Activated T-helper 2 cell treated with anti-CD3 and anti-CD28 coated beads, Interferon-gamma antibody, Interleukin-2, Interleukin-4, amounts not matched to agents 10 μg/mL and 5 μg/mL and 100 μg/mL, durations not matched to agents 14 hours and 24 hours and 36 hours (primary cell): ENCODE measurements at places on chromosomes 4 and X. TPM values are rescaled to one million over a fixed set of nuclear protein-coding genes. Genes with fewer than 3 reads are reported as not detected.

Gene KCND1
- total RNA-seq, result 2.9 and 3.3 TPM in 2 replicates

DNA sequence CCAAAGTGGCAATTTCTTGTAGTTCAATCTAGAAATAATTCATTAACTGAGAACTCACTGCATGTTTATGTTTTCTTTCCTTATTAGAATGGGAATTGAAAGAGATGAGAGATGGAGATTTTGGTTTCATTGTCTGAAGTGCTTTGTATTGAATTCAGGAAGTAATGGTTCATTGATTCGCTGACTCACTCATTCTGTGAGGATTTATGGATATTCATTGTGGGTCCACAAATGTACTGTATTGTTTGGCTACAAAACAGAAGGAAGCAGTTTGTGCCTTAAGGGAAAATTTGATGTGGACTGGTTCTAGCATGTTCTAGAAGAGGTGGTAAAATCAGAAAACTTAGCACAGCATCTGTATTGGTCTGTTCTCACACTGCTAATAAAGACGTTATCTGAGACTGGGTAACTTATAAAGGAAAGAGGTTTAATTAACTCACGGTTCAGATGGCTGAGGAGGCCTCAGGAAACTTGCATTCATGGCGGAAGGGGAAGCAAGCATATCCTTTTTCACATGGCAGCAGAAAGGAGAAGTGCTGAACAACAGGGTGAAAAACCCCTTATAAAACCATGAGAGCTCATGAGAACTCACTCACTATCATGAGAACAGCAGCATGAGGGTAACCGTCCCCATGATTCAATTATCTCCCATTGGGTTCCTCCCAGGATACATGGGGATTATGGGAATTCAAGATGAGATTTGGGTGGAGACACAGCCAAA lies 132.3 kb upstream of the VCX3A start:
- no peaks in the 10 kb centered on the region for H3K4me1 ChIP-seq
- H3K27me3 ChIP-seq, result no peaks in the 10 kb centered on the region
- no peak overlapping the region for H3K27ac ChIP-seq
- DNase-seq, result no peak
- H3K36me3 ChIP-seq, result no peaks in the 10 kb centered on the region

GRCh38 chr4:87038837-87039615 lies 104.2 kb downstream of the AFF1 start:
- H3K4me1 ChIP-seq, result peaks cover 38% of the 10 kb centered on the region
- DNase-seq, result no peak
- H3K27ac ChIP-seq, result no peak overlapping the region
- no peak overlapping the region for H3K4me3 ChIP-seq

Gene DKK2
- total RNA-seq, result not detected in 2 replicates
